ENCODE measurements at places on chromosomes 3 and 15. TPM values are rescaled to one million over a fixed set of nuclear protein-coding genes. Genes with fewer than 3 reads are reported as not detected.
A peak's percentile ranks its signal among the peaks of the same experiment; 100 is the strongest.

ASB14 gene
- total RNA-seq, result not detected

HEXA gene
- 97.3 TPM for total RNA-seq

IQCF5 gene
- not detected for total RNA-seq

GOLGA6D gene
- not detected for total RNA-seq

- no peak overlapping the region for H3K4me3 ChIP-seq
- H3K27me3 ChIP-seq, result no peaks in the 10 kb centered on the region
- H3K27ac ChIP-seq, result peak overlapping the region; percentile 3
- no peaks in the 10 kb centered on the region for H3K4me1 ChIP-seq
These were observed 82.3 kb downstream of the RBPMS2 start for GRCh38 chr15:64693134-64693533.

DNA sequence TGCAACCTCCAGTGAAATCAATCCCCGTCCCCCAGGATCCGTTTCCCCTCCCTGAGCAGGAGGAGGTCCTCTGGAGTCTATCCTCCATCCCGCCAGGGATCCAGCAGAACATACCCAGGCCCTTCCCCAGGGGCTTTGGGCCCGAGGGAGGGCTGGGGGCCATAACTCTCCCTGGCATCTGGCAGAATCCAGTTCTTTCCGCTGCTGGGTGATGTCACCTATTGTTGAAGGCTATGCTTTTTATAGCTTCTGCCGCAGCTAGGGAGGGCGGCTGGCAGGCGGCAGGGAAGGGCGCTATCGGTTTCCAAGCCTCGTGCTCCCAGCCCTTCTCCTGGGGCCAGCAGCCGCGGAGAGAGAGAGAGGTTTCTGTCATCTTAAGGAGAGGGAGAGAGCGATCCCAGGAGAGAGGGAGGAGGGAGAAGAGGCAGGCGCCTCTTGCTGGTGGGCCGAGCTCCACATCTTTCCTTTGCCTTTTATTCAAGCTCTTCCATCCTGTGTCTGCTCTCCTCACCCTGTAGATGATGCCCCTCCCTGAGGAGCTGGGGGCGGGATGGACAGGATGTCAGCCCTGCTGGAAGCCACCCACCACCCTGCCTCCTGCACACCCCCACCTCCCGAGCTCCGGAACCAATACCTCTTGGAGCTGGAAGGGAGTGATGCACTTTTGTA is 120.1 kb downstream of the ANP32A start:
- no peaks in the 10 kb centered on the region for H3K27me3 ChIP-seq
- no peak overlapping the region for H3K4me3 ChIP-seq
- DNase-seq, result peak; percentile 26
- no peak overlapping the region for H3K27ac ChIP-seq
- no peaks in the 10 kb centered on the region for H3K36me3 ChIP-seq
